ENCODE measurements at places on chromosomes 3 and 15.

DNA sequence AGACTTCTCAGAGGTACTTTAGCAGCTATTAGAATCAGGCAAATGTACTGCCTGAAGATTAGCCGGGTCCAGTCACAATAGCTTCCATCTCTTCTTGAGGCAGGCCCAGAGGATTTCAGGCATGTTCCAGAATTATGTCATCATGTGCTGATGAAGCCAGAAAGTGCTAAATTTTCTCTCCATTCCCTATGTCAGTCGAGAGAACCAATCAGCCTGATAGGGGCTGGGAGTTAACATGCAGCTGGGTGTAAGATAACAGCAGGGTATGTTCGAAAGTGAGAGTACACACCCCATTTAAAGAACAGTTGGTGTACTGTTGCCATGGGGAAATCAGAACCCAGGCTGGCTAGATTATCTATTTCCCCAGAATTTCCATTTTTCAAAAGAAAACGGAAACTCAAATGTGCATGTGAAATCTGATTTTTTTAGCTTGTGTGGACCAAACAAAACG, 48.7 kb downstream of the MYH15 start:
- no peak for DNase-seq

DNA sequence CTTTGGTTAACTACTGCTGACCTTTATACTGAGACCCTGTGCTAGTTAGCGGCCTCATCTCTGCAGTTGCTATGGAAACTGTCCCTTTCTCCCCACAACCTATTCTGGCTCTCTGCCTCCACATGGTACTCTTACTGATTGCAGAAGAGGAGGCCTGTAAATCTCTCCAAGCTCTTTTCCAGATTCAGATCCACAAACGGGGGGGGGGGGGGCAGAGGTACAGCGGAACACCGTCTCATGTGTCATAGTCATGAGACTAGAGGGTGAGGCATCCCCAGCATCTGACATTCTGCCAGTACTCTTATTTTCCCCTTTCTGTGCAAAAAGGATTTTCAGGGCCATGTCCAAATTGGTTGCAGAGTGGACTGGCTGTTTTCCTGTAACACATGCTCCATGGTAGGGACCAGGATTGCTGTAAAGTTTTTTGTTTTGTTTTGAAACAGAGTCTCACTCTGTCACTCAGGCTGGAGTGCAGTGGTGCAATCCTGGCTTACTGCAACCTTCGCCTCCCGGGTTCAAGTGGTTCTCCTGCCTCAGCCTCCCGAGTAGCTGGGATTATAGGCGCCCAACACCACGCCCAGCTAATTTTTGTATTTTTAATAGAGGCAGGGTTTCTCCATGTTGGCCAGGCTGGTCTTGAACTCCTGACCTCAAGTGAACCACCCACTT, 8.3 kb upstream of the MAP1A start:
- peak; percentile 14 for DNase-seq

DNA sequence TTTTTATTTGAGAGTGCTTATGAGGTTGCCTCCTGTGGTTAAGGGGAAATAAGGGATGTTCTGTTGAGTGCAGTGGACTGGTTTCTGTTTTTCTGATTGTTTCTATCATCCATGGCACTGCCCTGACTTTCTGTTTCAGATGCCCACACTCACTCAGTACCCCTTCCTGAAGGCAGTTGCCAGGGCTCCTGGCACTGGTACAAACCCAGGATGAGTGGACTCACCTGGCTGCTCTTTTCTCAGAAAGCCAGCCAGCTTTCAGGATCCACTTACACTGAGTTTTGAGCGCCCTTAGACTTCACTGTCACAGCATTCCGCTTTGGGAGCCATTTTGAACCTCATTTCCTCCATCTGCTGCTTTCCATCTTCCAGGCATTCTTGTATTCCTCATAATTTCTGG, 55.9 kb upstream of the ADAMTSL3 start:
- DNase-seq, result no peak

- no peak for DNase-seq
These were observed 25.1 kb downstream of the ADCY5 start for GRCh38 chr3:123423806-123424205.

GRCh38 chr15:96180087-96180748, 150.3 kb upstream of the NR2F2 start:
- no peak for DNase-seq

DNA sequence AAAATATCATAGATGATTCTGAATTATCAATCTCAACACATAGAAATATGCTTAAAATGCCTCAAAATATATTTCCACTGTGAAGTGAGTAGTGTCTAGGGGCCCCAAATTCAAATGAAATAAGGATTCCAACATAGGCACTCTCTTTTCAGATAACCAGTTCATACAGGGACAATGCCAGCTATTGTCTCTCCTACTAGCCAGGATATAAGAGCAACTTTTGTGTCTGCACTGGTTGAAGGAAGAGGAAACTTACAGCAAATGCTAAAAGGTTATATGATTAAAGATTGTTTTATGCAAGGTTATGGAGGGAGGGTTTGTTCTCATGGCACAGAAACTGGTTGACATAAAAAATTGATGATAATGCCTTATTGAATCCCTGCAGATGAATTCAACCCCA, 579.4 kb upstream of the ALCAM start:
- DNase-seq, result no peak

DNA sequence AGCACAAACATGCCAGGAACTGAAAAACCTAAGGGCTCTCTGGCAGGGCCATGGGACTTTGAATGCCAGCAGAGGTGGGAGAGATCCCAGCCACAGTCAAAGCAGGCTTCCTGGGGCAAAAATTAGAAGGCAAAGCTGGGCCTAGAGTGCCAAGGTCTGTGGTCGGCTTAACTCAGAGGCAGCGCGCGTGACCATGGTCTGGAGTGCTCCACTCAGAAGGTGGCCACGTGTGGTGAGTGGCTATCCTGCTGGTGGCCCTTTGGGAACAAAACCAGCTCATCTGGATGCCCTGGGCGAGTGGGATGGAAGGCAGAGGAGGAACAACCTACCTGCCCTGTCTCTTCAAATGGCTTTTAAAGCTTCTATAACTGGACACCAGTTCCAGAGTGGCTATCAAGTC, 63.1 kb downstream of the OXNAD1 start:
- no peak for DNase-seq

GRCh38 chr15:36301947-36302346, 277.5 kb upstream of the CDIN1 start:
- no peak for DNase-seq

DNA sequence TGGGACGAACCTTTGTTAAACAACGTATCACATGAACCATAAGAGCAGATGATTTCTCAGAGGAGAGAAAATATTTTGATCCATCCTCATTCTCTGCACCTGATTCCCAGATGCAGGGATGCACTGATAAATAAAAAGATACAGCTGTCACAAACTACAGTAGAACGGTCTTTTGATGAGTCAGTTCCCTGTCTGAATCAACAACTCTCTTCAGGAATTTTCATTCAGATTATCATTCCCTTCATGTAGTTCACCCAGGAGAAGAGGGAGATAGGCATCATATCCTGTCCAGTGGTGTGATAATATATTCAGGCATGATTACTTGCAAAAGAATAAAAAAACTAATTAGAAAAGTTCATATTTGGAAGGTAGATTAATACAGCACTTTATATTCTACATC, 521.5 kb downstream of the PYDC2 start:
- no peak for DNase-seq

DNA sequence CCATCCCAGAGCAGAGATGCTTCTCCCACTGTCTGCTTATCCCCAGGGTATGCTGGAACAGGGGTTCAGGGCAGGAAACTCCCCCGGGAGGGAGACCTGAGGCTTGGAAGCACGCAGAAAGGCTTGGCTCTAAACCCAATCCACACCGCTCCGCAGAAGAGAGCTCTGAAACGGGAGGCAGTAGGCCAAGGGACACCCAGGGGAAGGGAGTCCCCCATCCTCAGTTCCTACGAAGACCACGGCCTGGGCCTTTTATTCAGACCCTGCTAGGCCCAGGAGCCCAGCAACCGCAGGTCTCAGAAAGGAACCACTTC, 1.8 kb upstream of the HAPLN3 start:
- DNase-seq, result no peak

DNA sequence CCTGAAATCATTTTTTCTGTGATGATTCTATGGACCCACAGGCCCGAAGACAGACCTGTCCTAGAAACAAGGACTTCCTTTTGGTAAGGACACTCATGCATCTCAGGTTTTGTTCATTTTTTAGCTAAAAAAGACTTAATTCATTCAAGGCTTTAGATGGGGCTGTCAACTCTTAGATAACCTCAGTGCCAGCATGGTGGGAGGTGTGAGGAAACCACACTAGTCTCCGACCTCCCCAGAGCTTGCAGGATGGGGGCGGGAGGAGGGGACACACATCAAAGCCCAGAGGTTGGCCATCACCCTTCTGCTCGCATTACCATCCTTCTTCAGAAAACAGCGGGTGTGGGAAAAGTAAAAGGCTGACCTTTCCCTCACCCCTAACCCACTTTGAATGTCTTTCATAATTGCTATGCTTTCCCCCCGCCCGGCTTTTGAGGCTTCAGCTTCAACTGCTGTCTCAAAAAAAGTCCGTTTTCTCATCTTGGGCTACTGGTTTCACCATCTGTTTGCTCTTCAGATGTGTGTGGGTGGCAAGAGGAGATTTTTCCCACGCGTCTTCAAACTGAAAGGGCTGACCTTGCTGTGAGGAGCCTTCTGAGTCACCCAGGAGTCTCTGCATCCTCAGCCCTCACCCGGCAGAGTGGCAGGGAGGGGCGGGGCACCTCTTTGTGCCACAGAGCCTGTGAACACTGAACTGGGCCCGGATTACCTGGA, 27.6 kb upstream of the CXCR6 start:
- DNase-seq, result no peak

DNA sequence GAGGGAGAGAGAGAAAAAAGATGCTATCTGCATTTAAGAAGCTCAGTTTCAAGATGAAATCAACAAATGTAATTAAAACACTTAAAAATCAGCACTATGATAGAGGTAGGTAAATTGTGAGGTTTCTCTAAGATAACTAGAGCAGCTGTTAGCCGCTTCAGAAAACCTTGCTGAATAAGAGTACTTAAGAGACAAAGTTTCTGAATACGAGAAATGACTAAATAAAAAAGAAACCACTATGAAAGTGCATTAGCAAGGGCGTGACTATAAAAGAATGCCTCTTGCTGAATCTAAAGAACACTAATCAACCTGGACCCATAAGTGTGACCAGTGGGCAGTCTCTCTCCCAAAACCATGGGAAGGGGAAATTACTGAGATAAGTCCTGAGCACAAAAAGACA, 41.8 kb downstream of the IQCB1 start:
- DNase-seq, result no peak

DNA sequence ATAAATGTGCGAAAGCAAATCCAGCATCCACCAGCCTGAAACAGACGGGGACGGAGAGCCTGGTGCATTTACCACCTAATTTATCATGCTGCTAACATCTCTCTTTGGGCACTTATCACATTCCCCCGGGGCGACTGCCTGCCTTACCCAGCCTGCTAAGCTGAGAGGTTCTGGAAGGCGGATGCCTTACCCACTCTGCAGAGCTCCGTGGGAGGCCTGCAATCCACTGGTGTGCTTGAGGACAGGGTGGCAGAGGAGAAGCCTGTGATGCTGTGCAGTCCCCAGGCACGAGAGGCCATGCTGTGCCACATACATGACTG, 25.5 kb downstream of the MGLL start:
- no peak for DNase-seq

GRCh38 chr3:170454509-170454908, 35.8 kb downstream of the CLDN11 start:
- DNase-seq, result no peak

GRCh38 chr3:188822004-188822403, 349.8 kb upstream of the TPRG1 start:
- no peak for DNase-seq

DNA sequence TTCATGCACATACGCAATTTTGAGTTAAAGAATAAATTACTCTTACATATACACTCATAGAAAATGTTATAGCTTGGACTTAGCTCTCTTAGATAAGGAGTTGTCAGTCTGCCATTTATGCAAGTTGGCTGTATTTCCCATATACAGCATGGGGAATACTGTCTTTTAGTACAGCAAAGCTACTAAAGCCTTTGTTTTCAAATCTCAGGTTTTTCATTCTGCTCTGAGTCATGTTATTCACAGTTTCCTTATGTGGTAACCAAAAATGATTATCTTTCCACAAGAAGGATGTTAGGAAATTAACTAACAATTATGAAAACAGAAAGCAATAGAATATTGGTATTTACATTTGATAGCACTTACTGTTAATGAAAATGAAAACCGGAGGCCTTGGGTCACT, 4.3 kb upstream of the TIPARP start:
- no peak for DNase-seq

DNA sequence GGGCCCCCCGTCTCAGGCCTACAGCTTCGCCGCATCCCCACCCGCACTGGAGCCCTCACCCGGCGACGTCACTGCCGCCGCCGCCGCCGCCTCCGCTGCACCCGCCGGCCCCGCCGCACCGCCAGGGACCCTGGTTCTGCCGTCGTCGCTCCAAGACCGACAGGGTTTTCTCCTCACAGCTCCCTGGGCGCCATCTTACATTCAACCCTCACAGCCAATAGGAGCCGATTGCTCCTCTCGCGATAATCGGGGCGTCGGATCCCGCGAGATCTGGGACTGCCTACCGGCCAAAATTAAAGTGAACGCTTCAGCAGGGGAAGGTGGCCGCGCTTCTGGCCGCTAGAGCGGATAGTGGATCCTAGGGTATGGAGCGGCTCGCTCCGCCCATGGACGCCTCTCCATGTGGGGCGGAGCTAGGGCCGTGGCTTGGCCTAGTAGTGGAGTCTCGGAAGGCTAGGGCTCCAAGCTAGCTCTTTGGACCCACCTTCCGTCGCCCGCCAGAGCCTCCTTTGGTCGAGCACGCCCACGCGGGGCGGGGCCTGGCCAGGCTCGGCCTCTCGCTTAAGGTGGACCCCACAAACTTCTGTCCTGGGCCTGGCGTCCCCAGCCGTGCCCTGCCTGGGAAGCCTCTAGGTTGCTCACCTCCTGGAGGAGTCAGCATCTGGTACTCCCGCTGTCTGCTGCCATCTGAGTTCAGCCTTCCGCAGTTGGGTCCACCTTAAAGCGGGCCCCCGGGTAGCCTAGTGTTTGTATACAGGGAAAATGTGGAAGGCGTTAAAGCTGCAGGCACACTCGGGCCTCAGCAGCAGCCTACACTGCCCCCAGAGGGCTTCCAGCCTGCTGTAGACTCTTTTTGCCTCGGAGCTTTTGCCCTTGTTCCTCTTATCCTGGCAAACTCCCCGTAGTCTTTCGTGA, at the start of gene QRICH1:
Gene QRICH1, minus strand, starts transcription at position 219 of the 915 bp plus-strand sequence. CDS start 17,054 bp downstream, outside the sequence.
- peak; percentile 95 for DNase-seq

- no peak for DNase-seq
These were observed 98.2 kb downstream of the HCN4 start for GRCh38 chr15:73270366-73271097.

DNA sequence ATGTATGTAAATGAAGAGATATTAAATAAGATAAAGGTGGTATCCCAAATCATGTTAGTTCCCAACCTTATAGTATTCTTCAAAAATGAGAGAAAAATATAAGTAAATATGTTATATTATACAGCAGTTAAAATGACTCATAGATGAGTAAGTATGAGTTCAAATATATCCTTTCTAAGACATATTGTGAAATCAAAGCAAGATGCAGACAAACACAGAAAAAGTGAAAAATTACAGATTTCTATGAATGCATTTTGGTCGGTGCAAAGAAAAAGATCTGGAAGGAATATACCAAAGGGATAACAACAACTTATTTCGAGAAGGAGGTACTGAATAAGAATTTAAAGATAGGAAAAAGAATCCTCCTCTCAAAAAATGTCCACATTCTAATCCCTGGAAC, 181.2 kb upstream of the TTC14 start:
- no peak for DNase-seq

GRCh38 chr3:160804762-160805161, 48.7 kb downstream of the PPM1L start:
- DNase-seq, result no peak

All from NCI-H146 (cell line).